Endodermal cell (in vitro differentiated cells): ENCODE measurements at places on chromosomes 6 and 20. TPM values are rescaled to one million over a fixed set of nuclear protein-coding genes. Genes with fewer than 3 reads are reported as not detected.
A peak's percentile ranks its signal among the peaks of the same experiment; 100 is the strongest.

DNA sequence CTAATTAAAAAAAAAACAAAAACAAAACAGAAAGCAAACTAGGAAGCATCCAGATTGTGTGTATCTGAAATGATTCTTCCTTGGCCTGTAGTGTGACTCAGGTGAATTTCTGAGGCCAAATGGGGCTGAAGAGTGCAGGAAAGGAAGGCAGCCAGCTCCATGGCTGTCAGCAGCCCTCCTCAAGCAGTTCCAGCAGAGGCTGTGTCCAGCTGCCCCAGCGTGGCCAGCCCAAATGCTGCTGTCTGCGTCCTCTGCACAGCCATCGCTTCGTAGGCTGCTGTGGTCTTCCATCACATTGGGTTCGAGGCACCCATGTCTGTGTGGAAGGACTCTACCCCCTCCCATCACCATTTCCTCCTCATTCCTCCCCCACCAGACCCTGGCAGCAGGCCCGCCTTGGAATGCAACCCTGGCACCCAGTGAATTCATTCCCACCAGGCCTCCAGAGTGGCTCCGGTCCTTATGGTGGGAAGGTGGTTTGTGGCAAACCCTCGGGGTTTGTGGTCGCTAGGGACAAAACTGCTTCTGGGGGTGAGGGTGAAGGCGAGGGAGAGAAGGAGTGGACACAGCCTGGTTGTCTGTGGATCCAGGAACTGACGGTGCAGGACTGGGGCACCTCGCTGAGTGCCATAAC lies 81.5 kb downstream of the MYLK4 start:
- H3K4me3 ChIP-seq, result no peak overlapping the region
- no peak for DNase-seq
- no peak overlapping the region for H3K27ac ChIP-seq
- H3K4me1 ChIP-seq, result no peaks in the 10 kb centered on the region
- H3K27me3 ChIP-seq, result no peaks in the 10 kb centered on the region

The AFG1L gene
- 8.8 to 13.8 TPM (median 11.1 TPM) in 3 replicates for total RNA-seq

The CLPSL2 gene
- total RNA-seq, result 1.0 and 1.1 TPM in 2 replicates

DNA sequence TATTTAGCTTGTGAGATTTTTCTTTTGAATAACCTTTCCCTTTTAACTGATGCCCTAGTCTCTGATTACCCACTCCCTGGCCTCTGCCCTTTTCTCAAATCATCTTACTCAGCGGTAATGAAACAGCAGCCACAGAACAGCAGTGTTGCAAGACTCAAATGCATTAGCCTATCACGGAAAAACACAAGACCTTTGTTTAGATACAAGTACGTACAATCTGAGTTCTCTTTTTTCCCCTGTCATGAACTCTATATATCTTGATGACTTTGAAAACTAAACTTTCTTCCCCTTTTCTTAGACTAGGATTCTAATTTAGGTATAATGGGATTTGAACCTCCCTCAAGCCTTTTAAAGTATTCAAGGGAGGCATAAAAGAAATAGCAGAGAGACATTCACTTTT lies 1034.9 kb downstream of the EYS start:
- no peak overlapping the region for H3K4me3 ChIP-seq
- no peaks in the 10 kb centered on the region for H3K36me3 ChIP-seq
- no peak for DNase-seq
- H3K4me1 ChIP-seq, result no peaks in the 10 kb centered on the region

DNA sequence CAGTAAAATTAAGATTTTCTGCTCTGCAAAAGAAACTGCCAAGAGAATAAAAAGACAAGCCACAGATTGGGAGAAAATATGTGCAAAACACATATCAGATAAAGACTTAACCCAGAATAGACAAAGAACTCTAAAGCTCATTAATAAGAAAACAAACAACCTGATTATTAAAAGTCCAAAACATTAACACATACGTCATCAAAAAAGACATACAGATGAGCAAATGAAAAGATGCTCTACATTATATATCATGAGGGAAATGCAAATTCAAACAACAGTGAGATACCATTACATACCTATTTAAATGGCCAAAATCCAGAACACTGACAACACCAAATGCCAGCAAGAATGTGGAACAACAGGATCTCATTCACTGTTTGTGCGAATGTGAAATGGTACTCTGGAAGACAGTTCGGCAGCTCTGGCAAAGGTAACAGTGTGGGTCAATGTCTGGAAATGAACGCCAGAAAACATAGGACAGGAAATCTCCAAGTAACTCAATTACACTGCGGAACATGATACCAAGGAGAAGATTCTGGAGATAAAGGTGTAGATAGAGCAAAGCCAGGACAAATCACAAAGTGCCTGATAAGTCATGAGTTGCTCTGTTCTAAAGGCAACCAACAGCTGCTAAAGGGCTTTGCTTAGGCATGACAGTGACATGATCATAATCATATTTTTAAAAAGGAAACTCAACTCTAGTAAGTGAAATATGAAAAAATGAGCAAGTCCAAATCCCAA lies 96.8 kb downstream of the PDE10A start:
- no peaks in the 10 kb centered on the region for H3K4me1 ChIP-seq
- H3K27me3 ChIP-seq, result no peaks in the 10 kb centered on the region
- no peak overlapping the region for H3K4me3 ChIP-seq
- peaks cover 26% of the 10 kb centered on the region for H3K36me3 ChIP-seq
- DNase-seq, result no peak

The TAGAP gene
- 0.24 and 0.32 TPM in 2 replicates for total RNA-seq

DNA sequence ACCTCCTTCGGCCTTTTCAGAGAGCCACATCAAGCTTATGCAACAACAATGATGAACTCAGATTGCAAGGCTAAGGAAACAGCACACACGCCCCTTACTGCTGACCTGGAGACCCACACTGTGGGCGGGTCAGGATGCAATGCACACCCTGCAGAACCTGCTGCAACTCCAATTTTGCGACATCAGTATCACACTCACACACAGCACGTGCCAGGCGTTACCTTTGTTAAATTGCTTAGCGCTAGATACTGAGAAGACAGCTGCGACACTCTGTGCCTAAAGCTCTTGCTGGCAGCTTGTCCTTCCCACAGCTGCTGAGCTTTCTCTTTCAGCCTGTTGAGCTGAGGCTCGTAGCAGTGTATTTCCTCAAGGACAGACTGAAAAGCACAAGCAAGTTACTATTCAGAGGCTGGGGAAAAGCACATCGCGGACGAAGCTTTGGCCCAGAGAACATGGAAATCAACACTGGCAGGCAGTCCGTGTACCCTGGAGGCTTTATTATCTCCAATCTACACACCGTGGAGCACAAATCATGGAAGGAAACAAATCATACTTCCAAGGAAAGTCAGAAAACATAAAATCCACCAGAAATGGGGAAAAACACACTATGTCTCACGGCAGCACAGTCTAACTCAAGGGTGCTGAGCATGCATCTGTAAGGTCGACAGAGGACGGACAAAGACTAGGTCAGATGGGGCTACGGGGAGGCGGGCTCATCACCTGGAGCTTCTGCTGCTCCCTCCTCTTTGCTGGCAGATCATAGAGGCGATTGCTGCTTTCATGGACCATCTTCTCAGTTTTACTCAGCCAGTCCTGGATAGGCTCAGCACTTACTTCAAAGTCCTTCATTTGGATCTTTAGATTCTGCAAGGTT lies 268.2 kb downstream of the SYNE1 start:
- no peak overlapping the region for H3K27ac ChIP-seq
- no peaks in the 10 kb centered on the region for H3K36me3 ChIP-seq
- no peak for DNase-seq
- H3K4me1 ChIP-seq, result no peaks in the 10 kb centered on the region
- no peaks in the 10 kb centered on the region for H3K27me3 ChIP-seq

The PGM3 gene
- total RNA-seq, result 101 to 115 TPM (median 105 TPM) in 3 replicates

DNA sequence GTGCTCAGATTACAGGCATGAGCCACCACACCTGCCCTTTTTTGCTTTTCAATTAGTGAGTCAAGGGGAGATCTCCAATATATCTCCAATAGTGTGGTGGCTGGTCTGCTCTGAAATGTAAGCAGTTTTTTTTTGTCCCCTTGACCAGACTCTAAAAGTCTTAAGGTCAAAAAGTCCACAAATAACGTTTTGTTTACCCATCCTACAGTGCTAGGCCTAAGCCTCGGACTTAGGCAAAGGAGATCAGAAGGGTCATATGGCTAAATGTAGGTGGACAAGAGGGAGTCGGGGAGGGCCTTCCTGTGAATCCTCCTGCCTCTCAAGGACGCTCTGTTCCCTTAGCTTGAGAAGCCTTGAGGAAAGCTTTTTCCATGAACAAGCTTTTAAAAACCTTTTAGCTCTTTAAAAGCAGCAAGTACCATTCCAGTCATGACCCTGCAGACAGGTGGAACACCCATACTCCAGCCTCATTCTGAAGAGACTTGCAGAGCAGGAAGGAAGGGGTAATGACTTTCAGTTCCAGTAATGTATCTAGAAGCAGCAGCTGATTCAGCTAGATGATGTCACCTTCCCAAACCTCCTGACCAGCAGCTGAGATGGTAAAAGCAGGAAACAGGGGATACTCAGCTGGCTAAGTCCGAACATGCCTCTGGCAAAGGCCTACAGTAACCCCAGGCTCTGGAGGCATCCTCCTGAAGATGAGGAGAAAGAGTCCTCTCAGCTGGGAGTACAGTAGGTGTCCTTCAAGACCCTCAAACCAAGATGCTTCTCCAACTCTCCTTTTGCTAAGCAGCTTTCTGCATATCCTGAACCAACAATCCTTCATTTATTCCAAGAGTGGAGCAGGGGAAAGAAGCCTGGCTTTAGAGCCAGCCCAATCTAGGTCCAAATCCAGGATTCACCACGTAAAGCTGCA lies 23.6 kb downstream of the BCL2L1 start:
- DNase-seq, result peak; percentile 48
- no peaks in the 10 kb centered on the region for H3K27me3 ChIP-seq
- H3K4me3 ChIP-seq, result no peak overlapping the region
- H3K4me1 ChIP-seq, result peaks cover 3% of the 10 kb centered on the region

The GSTA4 gene
- total RNA-seq, result 30.7 to 36.1 TPM (median 32.3 TPM) in 3 replicates

The ZNF311 gene
- 1.6 and 2.2 TPM in 2 replicates for total RNA-seq

The CRISP3 gene
- total RNA-seq, result not detected in 3 replicates

- no peak overlapping the region for H3K27ac ChIP-seq
- H3K4me1 ChIP-seq, result no peaks in the 10 kb centered on the region
- H3K36me3 ChIP-seq, result peaks cover 36% of the 10 kb centered on the region
- no peak for DNase-seq
- H3K27me3 ChIP-seq, result no peaks in the 10 kb centered on the region
These were observed 25.3 kb downstream of the SRPK1 start for GRCh38 chr6:35895560-35895959.

- no peaks in the 10 kb centered on the region for H3K4me1 ChIP-seq
- no peaks in the 10 kb centered on the region for H3K27me3 ChIP-seq
- no peak for DNase-seq
- no peak overlapping the region for H3K4me3 ChIP-seq
These were observed 231.9 kb downstream of the BMP2 start for GRCh38 chr20:6999381-6999780.

DNA sequence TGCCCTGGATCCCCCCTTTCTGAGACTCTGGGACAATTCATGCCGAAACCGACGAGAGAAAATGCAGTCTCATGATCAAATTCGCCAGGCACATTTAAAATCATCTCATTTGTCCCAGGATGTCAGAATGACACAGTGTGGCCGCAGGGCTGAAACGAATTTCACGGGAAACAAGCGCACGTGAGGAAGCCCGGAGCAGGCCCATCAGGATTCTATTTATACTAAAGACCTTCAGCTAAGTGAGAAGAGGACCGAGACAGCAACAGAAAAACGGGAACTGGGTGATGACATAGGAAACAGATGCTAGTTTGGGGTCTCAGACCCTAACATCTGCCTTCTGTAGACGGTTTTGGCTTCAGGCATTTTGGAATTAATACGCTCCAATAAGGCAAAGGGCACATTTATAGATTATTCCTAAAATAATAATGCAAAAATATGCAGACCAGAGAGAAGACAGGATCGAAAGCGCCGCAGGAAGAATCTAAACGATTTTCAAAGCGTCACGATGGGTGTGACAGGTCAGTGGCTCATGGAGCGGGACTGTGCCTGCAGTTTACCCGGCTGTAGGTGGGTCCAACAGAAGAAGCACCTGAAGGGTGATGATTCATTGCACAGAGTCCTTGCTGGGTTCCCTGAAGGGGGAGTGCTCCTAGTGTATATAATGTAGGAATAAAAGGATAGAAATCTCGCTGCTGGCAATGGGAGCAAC lies 80.8 kb upstream of the MPC1 start:
- no peaks in the 10 kb centered on the region for H3K36me3 ChIP-seq
- no peaks in the 10 kb centered on the region for H3K4me1 ChIP-seq
- no peaks in the 10 kb centered on the region for H3K27me3 ChIP-seq
- no peak overlapping the region for H3K4me3 ChIP-seq

DNA sequence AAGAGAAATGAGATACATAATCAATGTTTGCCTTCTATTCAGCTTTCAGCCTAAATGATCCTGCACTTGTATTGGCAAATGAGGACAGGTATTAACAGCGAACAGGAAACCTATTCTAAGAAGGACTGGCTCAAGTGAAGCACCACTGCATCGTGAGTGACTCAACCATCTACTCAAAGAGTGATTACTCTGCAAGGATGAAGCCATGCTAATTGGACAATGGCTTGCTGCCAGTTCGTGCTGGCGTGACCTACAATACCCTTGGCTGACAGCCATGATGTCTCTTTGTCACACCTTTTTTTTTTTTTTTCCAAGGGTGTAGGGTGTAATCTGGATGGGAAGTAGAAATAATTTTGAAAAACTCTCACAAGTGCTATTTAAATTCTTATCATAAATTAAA lies 104.9 kb downstream of the GJA10 start:
- DNase-seq, result no peak
- no peak overlapping the region for H3K27ac ChIP-seq
- no peaks in the 10 kb centered on the region for H3K27me3 ChIP-seq
- H3K4me1 ChIP-seq, result no peaks in the 10 kb centered on the region

The NEU1 gene
- total RNA-seq, result 50.6 and 50.7 TPM in 2 replicates

The SLC17A3 gene
- total RNA-seq, result not detected in 3 replicates

DNA sequence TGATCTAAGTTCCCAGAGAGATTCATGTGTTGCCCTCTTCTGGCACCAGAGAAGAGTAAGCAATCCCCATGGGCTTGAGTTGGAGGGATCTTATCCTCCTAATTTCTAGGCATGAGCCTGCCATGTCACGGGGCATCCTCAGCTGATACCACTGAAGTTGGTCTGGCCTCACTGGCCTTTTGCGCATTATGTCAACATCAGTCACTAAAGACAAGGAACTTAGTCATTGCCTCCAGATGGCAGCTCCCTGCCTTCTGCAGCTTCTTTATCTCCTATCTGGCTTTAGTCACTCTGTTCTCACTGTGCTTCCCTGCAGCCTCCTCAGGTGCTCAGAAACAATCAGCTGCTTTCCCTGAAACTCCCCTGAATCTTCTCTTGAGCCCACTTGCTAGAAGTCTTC lies 312.2 kb downstream of the ADGRG6 start:
- peak; percentile 52 for DNase-seq
- no peak overlapping the region for H3K27ac ChIP-seq
- H3K4me1 ChIP-seq, result no peaks in the 10 kb centered on the region
- H3K4me3 ChIP-seq, result no peak overlapping the region
- H3K36me3 ChIP-seq, result no peaks in the 10 kb centered on the region

The BACH2 gene
- 11.0 to 14.9 TPM (median 11.7 TPM) in 3 replicates for total RNA-seq

- no peak overlapping the region for H3K27ac ChIP-seq
- no peak for DNase-seq
- peaks cover 8% of the 10 kb centered on the region for H3K4me1 ChIP-seq
- H3K4me3 ChIP-seq, result no peak overlapping the region
- H3K27me3 ChIP-seq, result no peaks in the 10 kb centered on the region
- H3K36me3 ChIP-seq, result no peaks in the 10 kb centered on the region
These were observed 36.8 kb upstream of the CLDN20 start for GRCh38 chr6:155227046-155227445.

GRCh38 chr6:16651871-16652270 lies 109.4 kb downstream of the ATXN1 start:
- no peak for DNase-seq
- H3K27me3 ChIP-seq, result no peaks in the 10 kb centered on the region
- no peaks in the 10 kb centered on the region for H3K36me3 ChIP-seq
- no peak overlapping the region for H3K4me3 ChIP-seq
- H3K27ac ChIP-seq, result no peak overlapping the region
- H3K4me1 ChIP-seq, result peaks cover 12% of the 10 kb centered on the region

The SYS1 gene
- total RNA-seq, result 22.1 and 24.9 TPM in 2 replicates

The MYMX gene
- 1.7 and 2.4 TPM in 2 replicates for total RNA-seq

The TRAPPC3L gene
- total RNA-seq, result not detected in 2 replicates

The KCNK5 gene
- 24.0 and 29.8 TPM in 2 replicates for total RNA-seq
